ENCODE measurements at places on chromosomes 1 and 21. TPM values are rescaled to one million over a fixed set of nuclear protein-coding genes. Genes with fewer than 3 reads are reported as not detected.

GRCh38 chr1:90357995-90358394 is 359.1 kb downstream of the BARHL2 start:
- H3K4me3 ChIP-seq: no peak overlapping the region
- H3K4me1 ChIP-seq: no peaks in the 10 kb centered on the region
- no peaks in the 10 kb centered on the region for H3K36me3 ChIP-seq
- H3K27me3 ChIP-seq: no peaks in the 10 kb centered on the region
- no peak for DNase-seq
- no peak overlapping the region for H3K27ac ChIP-seq

- H3K27ac ChIP-seq: no peak overlapping the region
- no peaks in the 10 kb centered on the region for H3K27me3 ChIP-seq
- no peaks in the 10 kb centered on the region for H3K4me1 ChIP-seq
- DNase-seq: no peak
- no peak overlapping the region for H3K4me3 ChIP-seq
These were observed 7.7 kb upstream of the SYNJ1 start for GRCh38 chr21:32735524-32735923.

GRCh38 chr1:26218906-26219494 is 15.0 kb upstream of the CEP85 start:
- no peaks in the 10 kb centered on the region for H3K4me1 ChIP-seq
- DNase-seq: no peak
- no peak overlapping the region for H3K4me3 ChIP-seq
- H3K36me3 ChIP-seq: no peaks in the 10 kb centered on the region
- H3K27me3 ChIP-seq: peaks cover 46% of the 10 kb centered on the region
- H3K27ac ChIP-seq: no peak overlapping the region

- H3K27me3 ChIP-seq: no peaks in the 10 kb centered on the region
- H3K27ac ChIP-seq: no peak overlapping the region
- peaks cover 61% of the 10 kb centered on the region for H3K4me1 ChIP-seq
- no peak for DNase-seq
These were observed 9.8 kb upstream of the SSX2IP start for GRCh38 chr1:84700070-84700469.

Gene TNFRSF9
- not detected for total RNA-seq

Gene KPRP
- total RNA-seq: not detected

Gene GIPC2
- 0.30 TPM for total RNA-seq

DNA sequence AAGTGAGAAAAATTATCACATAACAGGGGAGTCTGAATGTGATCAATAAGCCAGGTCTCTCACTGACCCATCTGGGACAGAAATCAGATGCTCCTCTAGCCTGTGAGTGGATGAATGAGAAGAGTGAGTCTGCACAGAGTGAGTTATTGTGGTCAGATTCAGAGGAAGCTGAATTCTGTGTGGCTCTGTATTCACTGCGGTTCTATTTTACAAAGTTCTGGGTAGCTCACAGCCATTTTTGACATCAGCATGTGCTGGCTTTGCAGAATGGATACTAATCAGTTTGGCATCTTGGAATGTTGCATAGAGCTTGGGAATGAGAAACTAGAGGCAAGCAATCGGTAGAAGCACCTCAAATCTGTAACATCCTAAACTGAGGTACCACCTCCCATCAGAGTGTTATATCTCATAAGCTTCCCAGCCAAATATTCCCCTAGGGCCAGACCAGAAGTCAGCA is 3.8 kb downstream of the COLGALT2 start:
- H3K27me3 ChIP-seq: peaks cover 3% of the 10 kb centered on the region
- H3K27ac ChIP-seq: peak overlapping the region; percentile 68
- peak overlapping the region; percentile 41 for H3K4me3 ChIP-seq
- H3K4me1 ChIP-seq: peaks cover 62% of the 10 kb centered on the region
- no peaks in the 10 kb centered on the region for H3K36me3 ChIP-seq

Gene AIRE
- total RNA-seq: not detected

- H3K4me1 ChIP-seq: peaks cover 8% of the 10 kb centered on the region
- no peak overlapping the region for H3K4me3 ChIP-seq
- no peaks in the 10 kb centered on the region for H3K36me3 ChIP-seq
These were observed 397.4 kb downstream of the PTPRU start for GRCh38 chr1:29633771-29634170.

Gene AXDND1
- total RNA-seq: not detected

GRCh38 chr1:234533975-234534876 is 55.2 kb upstream of the TARBP1 start:
- peak overlapping the region; percentile 81 for H3K4me3 ChIP-seq
- H3K36me3 ChIP-seq: no peaks in the 10 kb centered on the region
- peaks cover 49% of the 10 kb centered on the region for H3K4me1 ChIP-seq
- peak overlapping the region; percentile 99 for H3K27ac ChIP-seq

Gene RAP1GAP
- not detected for total RNA-seq

GRCh38 chr1:57440096-57440495 is 16.2 kb upstream of the DAB1 start:
- H3K27me3 ChIP-seq: no peaks in the 10 kb centered on the region
- H3K27ac ChIP-seq: no peak overlapping the region
- H3K36me3 ChIP-seq: no peaks in the 10 kb centered on the region
- H3K4me3 ChIP-seq: no peak overlapping the region

Gene GCSAML
- not detected for total RNA-seq

Gene HOOK1
- total RNA-seq: not detected

DNA sequence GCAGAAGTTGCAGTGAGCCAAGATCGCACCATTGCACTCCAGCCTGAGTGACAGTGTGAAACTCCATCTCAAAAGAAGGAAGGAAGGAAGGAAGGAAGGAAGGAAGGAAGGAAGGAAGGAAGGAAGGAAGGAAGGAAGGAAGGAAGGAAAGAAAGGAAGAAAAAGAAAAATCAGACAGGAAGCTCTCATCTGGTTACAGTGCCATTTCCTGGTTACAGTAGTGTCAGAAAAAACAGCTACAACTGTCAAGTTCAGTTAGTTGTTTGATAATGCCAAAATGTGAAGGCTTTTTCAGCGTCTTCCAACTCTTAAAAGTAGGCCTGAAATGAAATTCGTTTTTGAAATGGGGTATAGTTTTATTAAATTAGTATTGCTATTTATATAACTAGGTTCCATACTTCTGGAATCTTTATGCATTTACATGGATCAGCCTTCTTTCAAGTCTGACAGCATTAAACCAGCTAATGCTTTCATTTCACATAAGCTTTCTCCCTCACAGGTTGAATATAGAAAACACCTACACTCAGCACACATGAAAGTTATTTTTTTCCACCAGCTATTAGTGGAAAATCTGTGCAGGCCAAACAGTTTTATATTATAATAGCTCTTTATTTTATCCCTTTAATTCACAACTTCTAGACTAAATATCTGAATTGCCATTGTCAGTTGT is 21.2 kb downstream of the PTPN22 start:
- H3K27ac ChIP-seq: no peak overlapping the region
- H3K36me3 ChIP-seq: peaks cover 21% of the 10 kb centered on the region
- H3K4me1 ChIP-seq: no peaks in the 10 kb centered on the region

Gene NTMT2
- not detected for total RNA-seq

- H3K27ac ChIP-seq: peak overlapping the region; percentile 84
- no peak for DNase-seq
- H3K27me3 ChIP-seq: no peaks in the 10 kb centered on the region
- H3K4me3 ChIP-seq: peak overlapping the region; percentile 69
These were observed 71.5 kb downstream of the SMYD3 start for GRCh38 chr1:246435421-246436041.

GRCh38 chr1:207424570-207425131 is 29.5 kb upstream of the CR2 start:
- H3K27ac ChIP-seq: no peak overlapping the region
- peaks cover 11% of the 10 kb centered on the region for H3K27me3 ChIP-seq
- H3K4me3 ChIP-seq: no peak overlapping the region
- no peaks in the 10 kb centered on the region for H3K36me3 ChIP-seq
- DNase-seq: no peak

Gene FAM43B
- not detected for total RNA-seq

Gene GBP4
- total RNA-seq: 0.20 TPM

DNA sequence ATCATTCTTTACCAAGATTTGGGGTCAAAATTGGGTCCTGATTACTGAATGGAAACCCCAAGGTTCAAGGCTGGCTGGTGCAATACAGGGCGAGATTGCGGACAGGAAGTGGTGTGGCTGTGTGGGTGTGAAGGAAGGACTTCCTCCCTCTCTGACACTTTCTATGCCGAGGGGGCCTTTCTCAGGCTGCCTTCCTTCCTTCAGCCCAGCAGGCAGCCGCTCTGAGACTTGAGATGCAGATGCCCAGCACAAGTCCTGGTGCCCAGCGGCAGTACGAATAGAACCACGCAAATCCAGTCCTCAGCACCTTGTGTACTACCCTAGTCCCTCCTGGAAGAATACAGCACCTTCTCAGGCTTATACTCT is 16.3 kb downstream of the BATF3 start:
- peaks cover 6% of the 10 kb centered on the region for H3K4me1 ChIP-seq
- DNase-seq: no peak
- H3K4me3 ChIP-seq: no peak overlapping the region
- H3K27me3 ChIP-seq: peaks cover 13% of the 10 kb centered on the region
- no peak overlapping the region for H3K27ac ChIP-seq

GRCh38 chr1:97138515-97139032 is 417.0 kb downstream of the PTBP2 start:
- DNase-seq: no peak
- H3K4me1 ChIP-seq: peaks cover 50% of the 10 kb centered on the region
- no peaks in the 10 kb centered on the region for H3K36me3 ChIP-seq
- H3K27me3 ChIP-seq: no peaks in the 10 kb centered on the region
- H3K4me3 ChIP-seq: peak overlapping the region; percentile 73
- H3K27ac ChIP-seq: peak overlapping the region; percentile 58

Gene EPHB2
- 18.1 TPM for total RNA-seq

Gene DYRK3
- 27.4 TPM for total RNA-seq

GRCh38 chr1:16615253-16616252 is 2.2 kb upstream of the NBPF1 start:
- H3K4me3 ChIP-seq: no peak overlapping the region
- H3K27ac ChIP-seq: no peak overlapping the region
- no peaks in the 10 kb centered on the region for H3K27me3 ChIP-seq
- H3K36me3 ChIP-seq: no peaks in the 10 kb centered on the region
- no peaks in the 10 kb centered on the region for H3K4me1 ChIP-seq

Gene CFAP107
- not detected for total RNA-seq

Gene PLPP3
- total RNA-seq: 13.6 TPM

DNA sequence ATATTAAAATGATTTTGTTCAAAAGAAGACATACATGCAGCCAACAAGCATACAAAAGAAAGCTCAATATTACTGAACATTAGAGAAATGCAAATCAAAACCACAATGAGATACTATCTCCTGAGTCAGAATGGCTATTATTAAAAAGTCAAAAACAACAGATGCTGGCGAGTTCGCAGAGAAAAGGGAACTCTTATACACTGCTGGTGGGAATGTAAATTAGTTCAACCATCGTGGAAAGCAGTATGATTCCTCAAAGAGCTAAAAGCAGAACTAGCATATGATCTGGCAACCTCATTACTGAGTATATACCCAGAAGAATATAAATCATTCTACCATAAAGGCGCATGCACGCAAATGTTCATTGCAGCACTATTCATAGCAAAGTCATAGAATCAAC is 126.0 kb upstream of the HMCN1 start:
- no peaks in the 10 kb centered on the region for H3K36me3 ChIP-seq
- H3K27ac ChIP-seq: no peak overlapping the region
- peaks cover 10% of the 10 kb centered on the region for H3K4me1 ChIP-seq
- no peak overlapping the region for H3K4me3 ChIP-seq
- DNase-seq: peak; percentile 43

Gene CLIC6
- total RNA-seq: not detected

DNA sequence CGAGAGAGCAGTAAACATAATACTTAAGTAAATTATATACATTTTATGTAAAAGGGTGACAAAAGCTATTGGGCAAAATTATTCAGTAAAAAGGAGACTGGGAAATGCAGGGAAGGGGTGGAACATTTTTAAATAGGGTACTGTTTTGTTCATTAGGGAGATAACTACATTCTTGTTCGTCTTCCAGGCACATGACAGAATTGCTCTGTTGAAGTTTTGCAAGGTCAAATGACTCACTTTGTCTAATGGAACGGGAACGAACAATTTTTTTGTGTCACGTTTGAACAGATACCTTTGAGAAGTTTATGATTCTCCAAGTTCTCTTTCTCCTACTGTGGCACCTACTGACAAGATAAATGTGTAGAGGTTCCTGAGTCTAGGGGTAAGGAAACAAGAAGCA is 382.3 kb upstream of the ZRANB2 start:
- peak; percentile 5 for DNase-seq
- H3K27ac ChIP-seq: peak overlapping the region; percentile 71
- H3K4me3 ChIP-seq: peak overlapping the region; percentile 66
- H3K27me3 ChIP-seq: no peaks in the 10 kb centered on the region

DNA sequence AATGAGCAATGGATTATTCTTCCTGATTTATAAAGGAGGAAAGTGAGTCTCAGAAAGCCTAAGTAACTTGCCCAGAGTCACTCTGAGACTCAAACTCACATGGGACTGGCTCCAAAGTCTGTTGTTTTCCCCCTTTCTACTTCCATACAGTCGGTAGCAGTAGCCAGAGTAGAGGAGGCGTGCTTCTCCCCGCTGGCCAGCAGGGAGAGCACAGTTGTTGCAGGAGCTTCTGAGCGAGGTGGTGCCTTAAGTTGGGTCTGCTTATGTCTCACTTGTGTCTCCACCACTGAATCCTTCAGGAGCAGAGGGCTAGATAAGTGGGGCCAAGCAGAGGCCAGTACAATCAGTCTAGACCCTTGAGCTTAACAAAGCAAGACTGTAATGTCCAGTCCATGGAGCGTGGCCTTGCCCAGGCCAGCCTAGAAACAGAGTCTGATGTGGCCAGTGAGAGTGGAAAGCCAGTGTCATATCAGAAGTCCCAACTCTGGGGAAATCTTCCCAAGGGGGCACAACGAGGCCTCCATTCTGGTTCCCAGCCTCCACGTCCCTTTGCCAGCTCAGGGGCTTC is 181.9 kb downstream of the ZSCAN20 start:
- DNase-seq: peak; percentile 1
- H3K36me3 ChIP-seq: no peaks in the 10 kb centered on the region
- no peak overlapping the region for H3K4me3 ChIP-seq
- H3K4me1 ChIP-seq: no peaks in the 10 kb centered on the region
- no peak overlapping the region for H3K27ac ChIP-seq

- DNase-seq: peak; percentile 57
- H3K4me1 ChIP-seq: peaks cover 48% of the 10 kb centered on the region
- H3K27me3 ChIP-seq: peaks cover 10% of the 10 kb centered on the region
- H3K36me3 ChIP-seq: no peaks in the 10 kb centered on the region
These were observed 36.9 kb upstream of the HHAT start for GRCh38 chr1:210291786-210292230.

Gene DPH2
- total RNA-seq: 19.7 TPM

Gene AKR7A3
- total RNA-seq: 0.42 TPM

- H3K4me3 ChIP-seq: no peak overlapping the region
- no peak overlapping the region for H3K27ac ChIP-seq
- H3K36me3 ChIP-seq: no peaks in the 10 kb centered on the region
- DNase-seq: no peak
These were observed 84.0 kb downstream of the SYT14 start for GRCh38 chr1:210022044-210022443.

- no peak for DNase-seq
- H3K27ac ChIP-seq: no peak overlapping the region
- H3K4me1 ChIP-seq: no peaks in the 10 kb centered on the region
- H3K4me3 ChIP-seq: no peak overlapping the region
These were observed 277.5 kb upstream of the KAZN start for GRCh38 chr1:14320986-14321385.

Gene EXO1
- 15.1 TPM for total RNA-seq
